ENCODE measurements at places on chromosomes 13 and 19.

- DNase-seq, result no peak
Observed at GRCh38 chr19:48618278-48618915, 581 bp downstream of the RPL18 start.

- DNase-seq, result no peak
Observed at GRCh38 chr19:58460039-58460438, 6.8 kb upstream of the ZNF324 start.

GRCh38 chr19:43723588-43723987, 7.7 kb downstream of the IRGC start:
- no peak for DNase-seq

DNA sequence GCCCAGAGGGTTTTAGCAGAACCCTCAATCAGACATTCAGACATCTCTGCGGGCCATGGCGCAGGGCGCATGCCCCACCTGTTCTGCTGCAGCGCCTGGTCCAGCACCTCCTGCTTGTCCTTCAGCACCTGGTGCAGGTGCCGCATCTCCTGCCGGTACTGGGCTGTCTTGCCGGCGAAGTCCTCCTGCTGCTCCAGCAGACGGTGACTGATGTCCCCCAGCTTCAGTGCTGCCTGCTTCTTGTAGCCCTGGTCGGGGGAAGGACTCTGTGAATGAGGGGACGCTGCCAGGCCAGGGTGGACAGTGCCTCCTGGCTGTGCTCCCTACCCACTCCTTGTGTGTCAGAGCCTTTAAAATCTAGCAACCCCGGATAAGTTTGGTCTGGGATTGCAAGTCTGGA, 12.2 kb upstream of the SLC7A9 start:
- no peak for DNase-seq

DNA sequence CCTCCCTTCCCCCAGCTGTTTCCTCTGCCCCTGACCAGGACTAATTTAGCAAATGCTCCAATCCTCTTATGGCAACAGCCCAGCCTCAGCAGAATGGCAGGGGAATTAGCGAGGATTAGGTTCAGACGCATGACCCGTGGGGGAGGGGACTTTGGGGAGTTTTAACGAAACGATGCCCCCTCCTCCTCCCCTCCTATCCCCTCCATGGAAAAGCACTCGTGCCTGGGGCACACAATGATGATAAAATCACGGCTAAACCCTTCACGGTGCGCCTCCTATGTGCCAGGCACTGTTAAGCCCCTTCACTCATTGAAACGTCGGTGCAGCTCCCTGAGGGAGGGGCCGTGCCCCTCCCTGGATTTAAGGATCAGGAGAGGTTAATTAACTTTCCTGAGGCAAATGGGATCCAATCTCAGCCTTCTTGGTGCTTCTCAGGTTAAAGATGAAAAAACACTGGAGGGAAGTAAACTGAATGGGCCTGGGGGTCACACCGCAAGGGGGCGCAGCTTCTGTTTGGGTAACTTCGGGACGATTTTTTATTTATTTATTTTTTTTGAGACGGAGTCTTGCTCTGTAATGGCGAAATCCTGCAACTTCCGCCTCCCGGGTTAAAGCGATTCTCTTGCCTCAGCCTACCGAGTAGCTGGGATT, 10.1 kb upstream of the TPRX2 start:
- DNase-seq, result peak; percentile 14

GRCh38 chr19:40286971-40287421, 1.9 kb upstream of the AKT2 start:
- DNase-seq, result no peak

DNA sequence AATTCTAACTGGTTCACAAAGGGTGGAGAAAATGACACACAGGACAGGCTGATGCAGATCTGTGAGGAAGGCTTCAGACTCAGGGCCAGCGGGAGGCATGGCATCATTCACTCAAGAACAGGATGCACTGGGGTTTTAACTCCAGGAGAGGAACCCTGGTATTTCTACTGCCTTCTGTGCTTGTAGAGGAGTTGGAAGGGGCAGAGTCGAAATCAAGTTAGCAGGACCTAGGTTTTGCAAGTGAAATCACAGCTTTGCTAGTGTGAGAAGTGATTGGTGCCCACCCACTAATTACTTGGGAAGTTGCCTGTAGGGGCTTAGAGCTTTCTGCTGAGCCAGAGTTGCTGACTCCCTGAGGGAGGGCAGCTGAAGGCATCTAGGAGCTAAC, 92.7 kb downstream of the AKAP11 start:
- DNase-seq, result no peak

DNA sequence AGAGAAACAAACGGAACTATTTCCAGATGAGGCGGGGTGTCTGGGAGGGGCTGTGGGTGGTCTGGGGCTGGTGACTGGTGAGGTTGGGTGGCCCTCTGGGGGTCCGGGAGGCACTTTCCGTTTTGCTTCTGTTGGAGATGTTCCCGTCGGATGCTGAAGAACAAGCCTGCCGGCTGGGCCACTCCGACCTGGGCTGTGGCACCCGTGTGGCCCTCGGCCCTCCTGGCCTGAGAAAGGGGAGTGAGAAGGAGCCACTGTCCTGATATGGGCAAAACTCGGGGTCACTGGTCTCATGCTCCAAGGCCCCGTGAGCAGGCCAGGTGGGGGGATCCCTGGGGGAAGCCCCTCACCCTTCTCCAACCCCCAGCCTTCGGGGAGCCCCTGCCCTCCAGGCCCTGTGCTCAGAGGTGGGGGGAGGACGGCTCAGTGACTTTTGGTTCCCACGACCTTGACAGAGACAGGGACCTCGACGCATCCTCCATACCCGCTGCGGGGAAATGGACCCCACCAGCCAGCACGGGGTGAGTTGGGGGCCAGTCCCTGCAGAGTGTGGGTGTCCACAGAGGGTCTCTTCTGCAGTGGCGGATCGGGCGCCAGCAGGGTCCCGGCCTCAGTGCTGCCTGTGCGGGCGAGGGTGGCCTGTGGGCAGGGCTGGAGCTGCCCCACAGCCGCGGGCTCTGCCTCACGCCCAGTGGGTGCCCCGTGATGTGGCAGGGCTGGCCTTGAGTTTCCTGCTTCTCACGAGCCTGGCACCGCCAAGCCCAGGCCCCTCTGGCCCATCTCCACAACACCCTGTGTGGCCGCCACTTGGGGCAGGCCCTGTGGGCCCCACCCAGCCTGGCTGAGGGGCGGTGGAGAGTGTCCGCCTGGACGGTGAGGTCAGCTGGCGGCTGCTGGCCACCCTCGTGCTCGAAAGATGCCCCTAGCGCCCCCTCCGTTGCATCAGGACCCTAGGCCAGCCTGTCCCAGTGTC, 4.4 kb upstream of the TBXA2R start:
- no peak for DNase-seq

- no peak for DNase-seq
Observed at GRCh38 chr13:103862525-103862924, 796.3 kb upstream of the SLC10A2 start.

GRCh38 chr13:32023096-32023495, 8.5 kb upstream of the FRY start:
- no peak for DNase-seq

DNA sequence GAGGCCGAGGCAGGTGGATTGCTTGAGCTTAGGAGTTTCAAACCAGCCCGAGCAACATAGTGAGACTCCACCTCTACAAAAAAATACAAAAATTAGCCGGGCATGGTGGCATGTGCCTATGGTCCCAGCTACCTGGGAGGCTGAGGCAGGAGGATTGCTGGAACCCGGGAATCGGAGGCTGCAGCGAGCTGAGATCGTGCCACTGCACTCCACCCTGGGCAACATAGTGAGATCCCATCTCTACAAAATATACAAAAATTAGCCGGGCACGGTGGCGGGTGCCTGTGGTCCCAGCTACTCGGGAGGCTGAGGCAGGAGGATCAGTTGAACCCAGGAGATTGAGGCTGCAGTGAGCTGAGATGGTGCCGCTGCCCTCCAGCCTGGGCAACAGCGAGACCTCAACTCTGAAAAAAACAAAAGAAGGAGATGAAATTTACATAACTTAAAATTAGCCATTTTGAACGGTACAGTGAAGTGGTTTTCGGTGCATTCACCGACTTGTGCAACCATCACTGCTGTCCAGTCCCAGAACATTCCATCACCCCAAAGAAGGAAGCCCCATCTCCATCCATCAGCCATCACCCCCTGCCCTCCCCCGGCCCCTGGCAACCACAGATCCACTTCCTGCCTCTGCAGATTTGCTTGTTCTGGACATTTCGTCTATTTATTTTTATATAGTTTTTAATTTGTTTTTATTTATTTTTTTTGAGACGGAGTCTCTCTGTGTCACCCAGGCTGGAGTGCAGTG, 1.6 kb upstream of the AZU1 start:
- DNase-seq, result no peak

- DNase-seq, result no peak
Observed at GRCh38 chr13:48401480-48401879, 11.4 kb downstream of the LPAR6 start.

DNA sequence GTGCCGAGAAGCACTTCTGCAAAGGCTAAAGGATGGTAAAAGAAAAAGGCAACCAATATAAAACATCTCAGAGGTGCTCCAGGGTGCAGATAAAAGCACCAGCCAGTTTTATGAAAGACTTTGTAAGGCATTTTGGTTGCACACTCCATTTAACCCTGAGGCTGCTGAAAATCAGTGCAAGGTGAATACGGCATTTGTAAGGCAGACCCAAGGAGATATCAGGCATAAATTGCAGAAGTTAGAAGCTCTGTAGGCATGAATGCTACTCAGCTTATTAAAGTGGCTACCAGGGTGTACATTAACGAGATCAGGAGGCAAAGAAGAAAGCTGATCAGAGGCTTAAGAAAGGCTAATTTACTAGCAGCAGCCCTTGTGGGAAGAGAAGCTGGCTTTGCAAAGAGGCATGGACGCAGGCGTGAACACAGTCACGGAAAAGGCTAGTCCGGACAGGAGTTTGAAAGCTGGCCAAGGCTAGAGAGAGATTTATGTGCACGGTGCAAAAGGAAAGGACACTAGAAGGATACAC, 99.6 kb downstream of the ZNF429 start:
- DNase-seq, result no peak

DNA sequence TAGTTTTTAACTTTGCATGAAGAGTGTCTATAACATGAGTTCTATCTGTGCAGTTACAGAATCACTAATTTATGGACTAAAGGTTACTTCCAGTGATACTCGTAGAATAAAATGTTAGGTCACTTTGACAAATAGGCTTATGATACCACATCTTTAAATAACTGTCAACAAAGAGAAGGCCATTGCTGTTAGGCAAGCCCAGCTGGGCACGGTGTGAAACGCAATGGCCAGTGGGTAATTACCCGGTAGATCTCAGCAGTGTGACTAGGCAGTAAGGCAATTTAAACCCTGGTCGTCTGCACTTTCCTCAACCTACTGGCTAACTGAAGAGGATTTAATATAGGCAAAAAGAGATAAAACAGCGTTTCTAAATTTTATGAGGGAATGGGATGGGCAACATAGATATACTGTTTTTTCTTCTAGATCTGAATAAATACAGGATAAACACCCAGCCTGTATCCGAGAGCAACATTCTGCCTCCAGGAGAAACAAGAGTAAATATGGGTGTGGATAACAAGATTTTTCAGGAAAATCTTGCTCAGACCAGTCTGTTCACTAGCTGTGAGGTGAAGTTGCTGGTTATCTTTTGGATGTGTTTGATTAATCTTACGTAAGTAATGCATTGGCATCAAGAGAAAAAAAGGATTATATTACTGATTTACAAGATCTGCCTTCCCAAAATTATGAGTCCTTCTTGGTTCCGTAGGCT, 631.3 kb downstream of the EFNB2 start:
- no peak for DNase-seq

DNA sequence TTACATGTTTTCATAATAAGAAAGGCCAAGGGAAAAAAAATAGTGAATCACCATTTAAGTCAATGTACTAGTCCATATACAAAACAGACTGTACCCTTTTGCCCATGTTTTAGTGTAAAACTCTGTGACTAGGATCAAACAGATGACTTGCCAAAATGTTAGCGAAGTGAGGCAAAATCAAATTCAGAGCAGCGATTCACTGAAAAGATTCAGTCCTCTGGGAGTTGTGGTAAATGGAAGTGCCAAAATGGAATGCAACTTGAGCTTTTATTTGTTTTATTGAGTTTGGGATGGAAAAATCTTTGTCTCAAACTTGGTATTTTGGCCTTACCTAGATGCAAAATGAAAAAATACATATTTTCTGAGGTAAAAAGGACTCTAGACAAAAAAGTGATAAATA, 9.1 kb downstream of the CDADC1 start:
- no peak for DNase-seq

DNA sequence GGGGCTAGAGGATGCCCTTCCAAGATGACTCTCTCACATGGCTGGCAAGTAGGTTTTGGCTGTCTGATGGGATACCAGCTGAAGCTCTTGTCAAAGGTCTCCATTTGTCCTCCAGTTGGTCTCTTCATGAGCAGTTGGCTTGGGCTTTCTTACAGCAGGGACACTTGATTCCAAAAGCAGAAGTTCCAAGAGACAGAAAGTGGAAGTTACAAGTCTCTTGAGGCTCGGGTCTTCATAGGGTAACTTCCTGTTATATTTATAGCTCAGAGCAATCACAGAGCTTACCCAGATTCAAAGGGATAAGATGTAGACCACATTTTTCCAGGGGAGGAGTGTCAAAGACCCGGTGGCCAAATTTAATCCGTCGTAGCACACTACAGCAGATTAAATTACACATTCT, 440.0 kb downstream of the RFC3 start:
- DNase-seq, result no peak

GRCh38 chr19:30498707-30499106, 126.5 kb downstream of the ZNF536 start:
- no peak for DNase-seq

DNA sequence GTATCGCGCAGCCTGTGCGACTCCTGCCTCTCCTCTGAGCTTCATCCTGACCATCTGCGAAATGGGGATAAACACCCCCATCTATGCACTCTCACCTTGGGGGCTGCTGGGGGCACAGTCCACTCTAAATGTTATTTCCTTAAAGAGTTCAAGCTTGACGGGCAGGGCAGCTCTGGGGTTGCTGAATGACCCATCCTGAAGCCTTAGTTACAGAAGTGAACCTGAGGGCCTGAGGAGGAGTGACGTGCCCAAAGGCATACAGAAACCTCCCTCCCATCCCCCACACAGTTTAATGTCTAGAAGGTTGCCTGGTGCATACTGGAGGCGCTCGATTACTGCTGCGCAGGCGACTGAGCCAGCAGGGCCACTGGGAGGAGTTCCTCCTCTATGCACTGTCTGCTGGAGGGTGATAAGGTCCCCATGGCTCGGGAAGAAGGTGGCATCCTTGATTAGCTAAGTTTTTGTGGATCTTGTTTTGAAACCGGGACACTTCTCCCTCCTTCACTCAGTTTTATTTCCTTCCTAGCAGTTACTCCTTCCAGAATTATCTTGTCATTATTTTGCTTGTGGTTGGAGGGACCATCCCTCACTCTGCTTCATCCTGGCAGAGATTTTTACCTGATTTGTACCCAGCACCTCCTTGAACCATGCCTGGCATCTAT, 572 bp upstream of the FKBP8 start:
- peak; percentile 67 for DNase-seq

Data from stimulated activated CD4-positive, alpha-beta T cell treated with anti-CD3 and anti-CD28 coated beads, TNF-alpha, amount 100 ng/mL, for 48 hours (primary cell).